AG08395 (cell line): ENCODE measurements at places on chromosomes 12 and 14.

- DNase-seq: no peak
Measured at GRCh38 chr12:77070800-77071449, 5.6 kb upstream of the E2F7 start.

- DNase-seq: peak; percentile 95
Measured at GRCh38 chr12:6069437-6070093, 54.9 kb downstream of the VWF start.

GRCh38 chr14:55097881-55098560 lies 31.0 kb upstream of the LGALS3 start:
- DNase-seq: no peak

DNA sequence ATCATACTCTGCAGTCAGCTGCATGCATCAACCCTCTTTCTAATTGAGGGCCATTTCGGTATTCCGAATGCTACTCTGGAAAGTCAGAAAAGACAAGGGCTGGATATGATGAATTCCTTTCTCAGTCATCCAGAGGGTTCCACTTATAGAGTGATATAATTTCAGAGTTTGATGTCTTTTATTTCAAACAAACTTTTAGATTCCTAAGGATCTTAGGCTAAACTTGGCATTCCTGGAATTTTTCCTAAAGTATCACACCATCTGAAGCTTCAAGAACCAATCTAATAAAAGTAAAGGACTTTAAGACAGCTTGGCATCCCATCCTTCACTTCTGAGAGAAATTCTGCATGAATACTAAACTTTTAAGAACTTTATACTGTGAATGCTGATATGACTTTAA lies 69.3 kb upstream of the KCNJ8 start:
- no peak for DNase-seq

GRCh38 chr12:2963154-2963759 lies 4.1 kb downstream of the TEAD4 start:
- no peak for DNase-seq

GRCh38 chr14:21498540-21499526 lies 12.3 kb downstream of the METTL3 start:
- peak; percentile 61 for DNase-seq

DNA sequence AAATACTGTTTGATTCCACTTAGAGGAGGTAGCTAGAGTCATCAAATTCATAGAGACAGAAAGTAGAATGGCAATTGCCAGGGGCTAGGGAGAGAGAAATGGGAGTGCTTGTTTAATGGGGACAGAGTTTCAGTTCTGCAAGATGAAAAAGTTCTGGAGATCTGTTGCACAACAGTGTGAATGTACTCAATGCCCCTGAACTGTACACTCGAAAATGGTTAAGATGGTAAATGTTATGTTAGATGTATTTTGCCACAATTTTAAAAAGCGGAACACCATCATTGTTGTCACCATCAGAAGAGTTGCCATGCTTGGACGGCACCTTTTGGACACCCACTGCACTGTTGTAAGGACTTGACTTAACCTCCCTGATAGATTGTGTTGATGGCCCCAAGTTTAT lies 106.9 kb downstream of the SCARB1 start:
- DNase-seq: no peak

DNA sequence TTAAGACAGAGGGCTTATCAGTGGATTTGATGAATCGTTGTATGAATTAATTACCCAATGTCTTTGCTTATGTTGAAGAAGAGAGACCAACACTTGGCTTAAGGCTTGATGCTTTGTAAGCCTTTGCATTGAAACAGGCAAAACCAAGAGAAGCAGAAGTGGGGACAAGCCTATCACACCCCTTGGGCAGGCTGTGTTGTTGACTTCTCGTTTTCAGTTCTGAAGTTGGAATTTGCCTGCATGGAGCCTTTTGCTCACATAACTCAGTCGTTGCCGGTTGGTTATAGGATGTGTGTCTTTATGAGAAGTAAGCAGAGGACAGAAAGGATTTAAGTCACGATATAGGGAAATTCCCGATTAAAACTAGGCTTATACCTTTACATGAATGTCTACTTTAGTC lies 94.7 kb downstream of the CCDC92 start:
- DNase-seq: no peak

DNA sequence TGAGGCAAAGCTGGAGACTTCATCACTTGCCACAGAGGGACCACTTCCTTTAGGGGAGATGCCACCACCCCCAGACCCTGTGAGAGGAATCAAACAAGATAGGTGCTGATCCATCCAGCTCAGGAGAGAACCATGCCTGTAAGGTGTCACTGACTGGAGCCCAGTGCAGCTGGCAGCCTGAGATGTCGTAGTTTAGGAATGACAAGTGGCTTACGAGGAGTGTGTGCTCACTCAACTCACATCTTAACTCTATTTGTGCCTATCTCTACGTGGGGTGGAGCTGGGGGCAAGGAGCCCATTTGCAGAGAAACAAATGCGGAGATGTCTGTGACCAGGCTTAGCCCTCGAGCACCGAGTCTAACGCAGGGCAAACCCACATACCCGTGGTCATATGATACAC lies 25.8 kb downstream of the CHFR start:
- DNase-seq: no peak
